ENCODE measurements at places on chromosomes 4 and X.

GRCh38 chr4:160319221-160319867 lies 1216.5 kb downstream of the RAPGEF2 start:
- no peak for DNase-seq

DNA sequence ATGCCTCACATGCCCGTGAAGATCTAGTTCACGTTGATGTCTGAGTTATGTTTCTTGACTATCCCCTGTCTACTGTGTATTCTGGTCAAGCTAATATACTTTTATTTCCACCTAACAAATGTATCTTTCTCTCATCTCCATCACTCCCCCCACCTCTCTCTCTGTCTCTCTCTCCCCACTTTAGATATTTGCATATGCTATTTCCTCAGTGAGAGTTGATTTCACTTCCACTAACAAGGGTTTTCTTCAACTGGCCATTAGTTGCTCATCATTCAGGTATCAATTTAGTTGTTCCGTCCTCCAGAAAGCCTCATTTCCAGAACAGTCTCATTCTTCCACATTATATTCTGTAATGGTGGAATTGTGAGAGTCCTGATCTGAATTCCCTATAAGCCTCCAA lies 1777.8 kb upstream of the TENM3 start:
- no peak for DNase-seq

- DNase-seq: no peak
These were observed 9.0 kb downstream of the FUNDC2 start for GRCh38 chrX:155035688-155036087.

DNA sequence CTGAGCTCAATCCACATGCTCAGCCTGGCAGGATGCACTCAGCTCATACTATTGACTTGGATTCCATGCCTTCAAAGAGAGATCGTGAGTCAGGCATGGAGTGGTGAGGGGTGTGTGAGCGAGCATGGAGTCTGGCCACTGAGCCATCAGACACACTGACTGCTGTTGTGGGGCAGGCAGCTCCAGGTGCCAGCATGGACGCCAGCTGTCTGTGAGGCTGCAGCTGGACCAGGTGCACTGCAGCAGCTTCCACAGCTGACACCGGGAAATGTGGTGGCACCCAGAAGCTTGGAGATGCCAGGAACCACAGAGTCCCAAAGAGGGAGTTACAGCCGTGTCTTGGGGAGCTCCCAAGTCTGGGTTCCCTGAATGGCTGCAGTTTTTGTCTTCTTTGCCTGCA lies 1026.4 kb upstream of the ADGRL3 start:
- no peak for DNase-seq

- no peak for DNase-seq
These were observed 17.0 kb downstream of the SNCA start for GRCh38 chr4:89820010-89820409.

GRCh38 chr4:188647820-188648370 lies 508.7 kb downstream of the TRIML1 start:
- no peak for DNase-seq

DNA sequence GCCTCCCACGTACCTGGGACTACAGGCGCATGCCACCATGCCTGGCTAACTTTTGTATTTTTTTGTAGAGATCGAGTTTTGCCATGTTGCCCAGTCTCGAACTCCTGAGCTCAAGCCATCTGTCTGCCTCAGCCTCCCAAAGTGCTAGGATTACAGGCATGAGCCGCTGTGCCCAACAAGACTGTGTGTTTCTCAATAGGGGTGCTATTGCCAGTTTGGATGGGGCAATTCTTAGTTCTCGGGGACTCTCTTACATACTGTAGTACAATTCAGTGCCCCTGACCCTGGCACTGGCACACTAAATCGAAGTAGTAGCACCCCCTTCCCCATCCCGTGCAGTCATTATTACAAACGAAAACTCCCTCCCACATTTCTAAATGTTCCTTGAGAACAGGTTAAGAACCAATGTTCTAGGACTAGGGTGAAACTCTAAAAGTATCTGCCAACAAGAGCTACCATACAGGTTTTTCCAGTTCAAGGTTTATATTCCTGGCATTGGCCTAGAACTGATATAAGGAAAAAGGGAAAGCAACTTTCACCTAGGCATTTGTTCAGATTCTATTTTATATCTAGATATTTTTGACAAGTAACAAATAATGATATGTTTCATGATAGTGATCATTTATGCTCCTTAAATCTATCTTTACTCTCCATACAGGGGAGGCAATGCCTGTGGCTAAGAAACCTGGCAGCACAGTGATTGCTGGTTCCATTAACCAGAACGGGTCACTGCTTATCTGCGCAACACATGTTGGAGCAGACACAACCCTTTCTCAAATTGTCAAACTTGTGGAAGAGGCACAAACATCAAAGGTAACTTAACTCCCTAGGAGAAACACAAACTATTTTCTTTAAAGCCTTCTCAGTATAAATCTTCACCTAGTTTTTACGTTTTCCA lies 50.4 kb upstream of the PGAM4 start:
- DNase-seq: no peak
